ENCODE measurements at places on chromosomes 4 and X. TPM values are rescaled to one million over a fixed set of nuclear protein-coding genes. Genes with fewer than 3 reads are reported as not detected.

MAGEC3 gene
- not detected for total RNA-seq

INTU gene
- 1.3 TPM for total RNA-seq

CTAG1A gene
- not detected for total RNA-seq

LONRF3 gene
- 0.15 TPM for total RNA-seq

STARD8 gene
- 2.7 TPM for total RNA-seq

PPP2R2C gene
- 0.15 TPM for total RNA-seq

EDNRA gene
- total RNA-seq: 3.2 TPM

CNOT6L gene
- 4.4 TPM for total RNA-seq

XKRX gene
- under 0.01 TPM for total RNA-seq

ERAS gene
- not detected for total RNA-seq

TMPRSS11F gene
- not detected for total RNA-seq

ADAD1 gene
- not detected for total RNA-seq

RTL9 gene
- total RNA-seq: 0.30 TPM

CT45A8 gene
- not detected for total RNA-seq

TSPAN7 gene
- total RNA-seq: 0.17 TPM

PNCK gene
- 0.15 TPM for total RNA-seq

ITIH6 gene
- total RNA-seq: not detected

ADAMTS3 gene
- total RNA-seq: 0.84 TPM

HTRA3 gene
- total RNA-seq: 3.3 TPM

PPA2 gene
- 76.9 TPM for total RNA-seq

SPANXN3 gene
- not detected for total RNA-seq

CDX4 gene
- total RNA-seq: not detected

GPRASP3 gene
- 2.4 TPM for total RNA-seq

RBM46 gene
- total RNA-seq: not detected

SHROOM4 gene
- 0.59 TPM for total RNA-seq

Data from bronchus fibroblast of lung (primary cell).